ENCODE measurements at places on chromosomes 6 and 20. TPM values are rescaled to one million over a fixed set of nuclear protein-coding genes. Genes with fewer than 3 reads are reported as not detected.
A peak's percentile ranks its signal among the peaks of the same experiment; 100 is the strongest.

- no peak for DNase-seq
Measured at GRCh38 chr20:44222633-44223368, 12.2 kb upstream of the OSER1 start.

- DNase-seq = no peak
Measured at GRCh38 chr6:27286141-27286540, 25.9 kb downstream of the POM121L2 start.

RAMACL gene
- polyA plus RNA-seq = 0.40 TPM

- no peak for DNase-seq
Measured at GRCh38 chr20:34431168-34431567, 68.1 kb downstream of the ITCH start.

NKX2-2 gene
- not detected for polyA plus RNA-seq

GRCh38 chr20:53020834-53021233 lies 48.7 kb downstream of the TSHZ2 start:
- DNase-seq = no peak

GRCh38 chr6:106858653-106859092 lies 115.9 kb downstream of the CD24 start:
- DNase-seq = no peak

RIPOR3 gene
- polyA plus RNA-seq = 8.0 TPM

DNA sequence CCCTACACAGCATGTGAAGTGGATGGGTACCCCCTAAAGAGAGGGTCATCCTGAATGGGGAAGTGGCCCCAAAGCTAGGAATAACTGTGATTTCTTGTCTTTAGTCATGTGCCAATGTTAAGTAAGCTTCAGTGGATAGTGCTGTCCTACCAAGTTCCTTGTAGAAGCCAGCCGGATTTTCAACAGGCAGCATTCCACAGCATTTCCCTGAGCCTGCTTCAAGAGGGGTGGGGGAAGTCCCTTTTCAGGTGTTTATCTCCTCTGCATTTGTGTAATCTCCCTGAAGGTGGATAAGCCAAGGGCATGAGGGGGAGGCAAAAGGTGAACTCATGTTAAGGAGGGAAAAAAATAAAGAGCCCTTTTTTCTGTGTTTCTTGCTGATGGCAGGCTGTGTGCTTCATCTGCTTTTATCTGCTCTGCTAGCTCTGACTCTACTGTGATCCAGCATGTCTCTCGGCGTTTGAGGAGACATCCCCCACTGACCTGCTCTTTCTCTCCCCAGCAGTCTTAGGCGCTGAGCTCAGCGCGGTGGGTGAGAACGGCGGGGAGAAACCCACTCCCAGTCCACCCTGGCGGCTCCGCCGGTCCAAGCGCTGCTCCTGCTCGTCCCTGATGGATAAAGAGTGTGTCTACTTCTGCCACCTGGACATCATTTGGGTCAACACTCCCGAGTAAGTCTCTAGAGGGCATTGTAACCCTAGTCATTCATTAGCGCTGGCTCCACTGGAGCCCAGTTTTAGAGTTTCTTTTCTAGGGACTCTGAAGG lies 1.9 kb downstream of the EDN1 start:
- peak; percentile 32 for DNase-seq

DNA sequence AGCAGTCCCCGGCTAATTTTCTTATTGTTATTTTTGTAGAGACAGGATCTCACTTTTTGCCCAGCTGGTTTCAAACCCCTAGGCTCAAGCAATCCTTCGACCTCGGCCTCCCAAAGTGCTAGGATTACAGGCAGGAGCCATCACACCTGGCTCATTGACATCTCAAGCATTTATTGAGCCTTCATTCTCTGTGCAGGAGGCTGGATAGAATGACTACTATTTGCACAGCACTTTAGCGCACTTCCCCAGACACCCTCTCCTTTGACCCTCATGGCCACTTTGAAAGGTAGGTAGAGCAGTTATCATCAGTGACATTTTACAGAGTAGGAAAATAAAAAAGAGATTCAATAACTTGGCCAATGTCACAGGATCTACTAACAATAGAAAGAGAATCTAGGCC lies 124.0 kb upstream of the STXBP5 start:
- DNase-seq = no peak

GRCh38 chr6:64256483-64256882 lies 620.9 kb downstream of the PHF3 start:
- DNase-seq = no peak

DNA sequence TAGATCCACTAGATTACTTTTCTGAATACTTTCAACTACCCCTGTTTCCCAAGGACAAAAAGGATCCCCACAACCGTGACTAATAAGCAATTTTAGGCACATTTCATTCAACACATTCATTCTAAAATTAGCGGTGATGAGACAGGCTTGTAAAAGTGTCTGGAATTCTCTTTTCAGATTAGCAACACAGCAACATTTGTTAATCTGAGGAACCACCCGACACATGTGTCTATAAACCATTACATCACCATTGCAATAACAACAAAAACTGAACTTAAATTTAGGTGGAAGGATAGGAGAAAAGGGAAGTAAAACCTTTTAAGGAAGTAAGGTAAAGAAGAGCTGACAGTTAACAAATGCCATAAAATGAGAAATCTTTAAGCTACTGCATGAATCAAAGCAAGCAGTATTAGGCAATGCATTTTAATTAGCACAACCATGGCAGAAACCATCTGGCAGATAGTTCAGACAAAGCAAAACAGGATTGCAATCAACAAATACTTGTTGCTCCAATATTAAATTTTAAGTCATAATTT lies 49.1 kb downstream of the MAP3K7 start:
- no peak for DNase-seq

DNA sequence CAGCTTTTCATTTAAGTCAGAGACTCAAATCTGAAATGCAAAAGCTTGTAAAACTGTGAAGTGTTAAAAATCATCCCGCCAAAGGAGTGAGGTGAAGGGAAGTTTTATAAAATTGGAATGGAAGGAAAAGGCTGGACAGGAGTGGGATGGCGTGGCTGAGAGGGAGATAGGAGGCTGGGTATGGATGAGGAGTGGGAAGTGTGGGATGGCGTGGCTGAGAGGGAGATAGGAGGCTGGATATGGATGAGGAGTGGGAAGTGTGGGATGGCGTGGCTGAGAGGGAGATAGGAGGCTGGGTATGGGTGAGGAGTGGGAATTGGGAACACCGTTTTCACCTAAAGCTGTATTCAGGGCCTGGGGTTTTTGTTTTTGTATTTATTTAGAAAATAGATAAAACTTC lies 59.4 kb upstream of the NKX2-2 start:
- no peak for DNase-seq

Measured in left kidney (tissue), 8 donors.